ENCODE measurements at places on chromosomes 2 and 18. TPM values are rescaled to one million over a fixed set of nuclear protein-coding genes. Genes with fewer than 3 reads are reported as not detected.

DNA sequence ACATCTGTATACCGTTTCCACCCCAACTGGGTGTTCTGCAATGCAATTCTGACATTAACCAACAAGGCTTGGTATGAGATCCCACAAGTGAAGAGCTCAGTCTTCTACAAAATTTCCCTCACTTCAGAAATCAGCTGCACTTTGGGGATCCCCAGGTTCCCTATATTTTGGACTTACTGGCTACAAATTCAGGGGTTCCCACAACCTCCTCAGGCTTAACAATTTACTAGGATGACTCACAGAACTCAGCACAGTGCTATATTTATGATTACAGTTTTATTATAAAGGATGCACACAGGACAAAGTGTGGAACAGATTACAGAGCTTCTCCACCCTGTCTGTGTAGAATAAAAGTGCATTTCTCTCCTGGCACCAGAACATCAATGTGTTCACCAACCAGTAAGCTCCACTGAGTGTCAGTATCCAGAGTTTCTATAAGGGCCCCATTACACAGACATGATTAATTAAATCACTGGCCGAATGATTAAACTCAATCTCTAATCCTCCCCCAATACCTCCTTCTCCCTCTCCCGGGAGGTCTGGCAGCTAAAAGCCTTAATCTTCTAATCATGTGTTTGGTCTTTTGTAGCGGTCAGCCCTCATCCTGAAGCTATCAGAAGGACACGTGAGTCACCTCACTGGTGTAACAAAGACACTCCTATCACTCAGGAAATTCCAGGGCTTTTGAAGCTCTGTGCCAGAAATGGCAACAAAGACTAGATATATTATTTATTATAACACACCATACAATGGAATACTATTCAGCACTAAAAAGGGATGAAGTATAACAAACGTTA lies 84.6 kb downstream of the SLC66A3 start:
- DNase-seq = no peak

GRCh38 chr2:135473567-135473966 lies 57.5 kb downstream of the ZRANB3 start:
- peak; percentile 52 for DNase-seq

GRCh38 chr2:66070721-66071602 lies 364.0 kb upstream of the MEIS1 start:
- DNase-seq = no peak

GRCh38 chr18:70310560-70311320 lies 21.9 kb downstream of the SOCS6 start:
- no peak for DNase-seq

- no peak for DNase-seq
Measured at GRCh38 chr2:67858886-67859285, 203.9 kb downstream of the C1D start.

GRCh38 chr18:27109451-27109850 lies 75.7 kb downstream of the CHST9 start:
- no peak for DNase-seq

DNA sequence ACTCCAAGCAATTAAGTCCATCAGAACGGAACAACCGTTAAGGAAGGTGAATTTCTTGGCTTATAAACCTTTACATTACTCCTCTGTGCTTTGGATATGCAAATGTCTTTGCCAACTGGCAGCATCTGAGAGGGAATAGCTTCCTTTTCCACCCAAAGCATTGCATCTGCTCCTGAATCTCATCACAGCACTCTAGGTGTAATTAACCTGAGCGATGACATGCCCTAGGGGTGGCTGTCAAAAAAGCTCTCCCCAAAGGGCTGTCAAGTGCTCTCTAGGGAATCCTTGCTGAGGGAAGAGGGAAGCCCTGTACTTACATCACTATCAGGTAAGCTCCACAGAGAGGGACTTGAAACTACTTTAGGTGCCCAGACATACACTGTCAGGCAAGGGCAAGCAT lies 5.5 kb upstream of the SMARCAL1 start:
- DNase-seq = no peak

Gene DBI
- total RNA-seq = 172 TPM

Gene ACTG2
- total RNA-seq = not detected
